ENCODE measurements at places on chromosomes 4 and X.
A peak's percentile ranks its signal among the peaks of the same experiment; 100 is the strongest.

DNA sequence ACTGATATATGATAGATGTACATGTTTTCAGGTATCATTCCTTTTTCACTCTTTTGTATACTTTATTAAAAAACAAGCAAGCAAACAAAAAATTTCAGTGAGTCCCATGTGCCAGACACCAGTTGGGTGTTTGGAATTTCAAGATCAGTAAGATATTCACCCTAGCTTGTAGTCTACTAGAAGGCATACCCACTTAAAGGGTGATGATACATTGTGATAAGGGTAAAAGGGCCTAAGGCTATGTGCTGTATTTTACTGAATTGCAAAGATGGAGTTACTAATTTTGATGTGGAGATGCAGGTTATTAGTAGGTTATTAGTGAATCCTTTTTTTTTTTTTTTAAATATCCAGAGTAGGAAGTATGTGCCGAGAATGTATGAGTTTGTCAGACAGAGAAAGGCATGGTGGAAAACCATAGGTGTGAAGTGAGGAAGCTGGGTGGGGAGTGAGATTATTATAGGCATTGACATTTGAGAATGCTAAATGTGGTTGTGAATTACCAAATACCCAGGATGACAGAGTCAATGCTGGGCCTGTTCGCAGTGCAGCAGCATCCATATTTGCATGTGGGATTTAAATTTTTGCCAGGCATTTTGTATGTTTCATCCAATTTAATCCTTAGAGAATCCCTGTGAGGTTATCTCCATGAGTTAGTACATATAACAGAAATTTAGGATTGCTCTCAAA is 10.1 kb downstream of the STIM2 start:
- ATAC-seq, result no peak

- ATAC-seq, result no peak
These were observed 524.7 kb downstream of the SPRY1 start for GRCh38 chr4:123921339-123921738.

DNA sequence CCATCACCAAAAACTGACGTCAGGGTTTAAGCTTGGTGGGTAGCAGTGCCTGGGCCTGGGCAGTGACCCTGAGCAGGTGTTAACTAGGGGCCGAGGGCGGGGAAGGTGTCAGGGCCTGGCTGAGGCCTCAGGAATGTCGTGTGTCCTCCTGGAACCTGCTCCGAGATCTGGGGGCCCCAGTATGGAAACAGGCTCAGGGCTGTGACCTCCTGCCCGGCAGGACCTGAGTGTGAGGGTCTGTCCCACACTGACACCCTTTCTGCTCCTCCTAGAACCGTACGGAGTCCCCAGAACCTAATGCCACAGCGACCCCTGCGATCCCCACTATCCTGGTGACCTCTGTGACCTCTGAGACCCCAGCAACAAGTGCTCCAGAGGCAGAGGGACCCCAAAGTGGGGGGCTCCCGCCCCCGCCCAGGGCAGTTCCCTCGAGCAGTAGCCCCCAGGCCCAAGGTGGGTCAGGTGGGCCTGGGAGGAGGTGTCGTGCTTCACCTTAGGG is 741 bp downstream of the HGFAC start:
- ATAC-seq, result no peak

DNA sequence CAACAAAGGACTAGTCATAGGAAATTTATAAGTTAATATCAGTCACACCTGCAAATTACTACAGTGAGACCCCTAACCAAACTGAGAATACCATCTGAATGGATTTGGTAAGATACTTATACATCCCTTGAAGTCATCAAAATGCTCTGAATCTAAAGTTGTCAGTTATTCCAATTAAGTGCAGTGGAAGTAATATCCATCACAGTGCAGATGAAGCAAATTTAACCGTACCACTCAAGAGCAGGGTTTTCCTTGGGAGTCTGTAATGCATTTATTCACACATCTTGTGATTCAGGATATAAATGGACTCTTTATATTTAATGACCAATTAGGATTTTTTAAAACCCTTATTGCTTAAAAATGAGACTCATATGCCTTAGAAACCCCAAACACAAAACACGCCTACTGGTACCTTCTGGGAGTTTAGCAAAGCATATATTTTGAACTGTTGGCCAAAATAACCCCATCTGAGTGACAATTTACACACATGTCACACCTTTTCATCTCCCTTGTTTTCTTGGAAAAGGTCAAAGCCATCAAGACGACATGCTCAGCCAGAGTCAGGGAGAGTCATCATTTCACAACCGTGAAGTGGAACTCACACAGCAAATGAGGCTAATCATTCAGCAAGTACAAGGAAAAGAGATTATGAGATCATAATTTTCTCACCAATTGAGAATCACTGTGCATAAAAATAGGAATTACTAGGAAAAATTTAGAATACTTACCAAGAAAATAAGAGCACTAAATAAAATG is 303.7 kb downstream of the HNRNPD start:
- ATAC-seq, result no peak

GRCh38 chr4:150337734-150338133 is 244.2 kb upstream of the MAB21L2 start:
- no peak for ATAC-seq

DNA sequence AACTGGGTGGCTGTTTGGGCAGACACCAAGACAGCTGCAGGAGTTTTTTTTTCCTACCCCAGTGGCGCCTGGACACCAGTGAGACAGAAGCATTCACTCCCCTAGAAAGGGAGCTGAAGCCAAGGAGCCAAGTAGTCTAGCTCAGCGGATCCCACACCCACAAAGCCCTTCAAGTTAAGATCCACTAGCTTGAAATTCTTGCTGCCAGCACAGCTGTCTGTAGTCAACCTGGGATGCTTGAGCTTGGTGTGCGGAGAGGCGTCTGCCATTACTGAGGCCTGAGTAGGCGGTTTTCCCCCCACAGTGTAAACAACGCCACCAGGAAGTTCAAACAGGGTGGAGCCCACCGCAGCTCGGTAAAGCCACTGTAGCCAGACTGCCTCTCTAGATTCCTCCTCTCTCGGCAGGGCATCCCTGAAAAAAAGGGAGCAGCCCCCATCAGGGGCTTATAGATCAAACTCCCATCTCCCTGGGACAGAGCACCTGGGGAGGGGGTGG is 171.4 kb downstream of the ARHGEF9 start:
- no peak for ATAC-seq

DNA sequence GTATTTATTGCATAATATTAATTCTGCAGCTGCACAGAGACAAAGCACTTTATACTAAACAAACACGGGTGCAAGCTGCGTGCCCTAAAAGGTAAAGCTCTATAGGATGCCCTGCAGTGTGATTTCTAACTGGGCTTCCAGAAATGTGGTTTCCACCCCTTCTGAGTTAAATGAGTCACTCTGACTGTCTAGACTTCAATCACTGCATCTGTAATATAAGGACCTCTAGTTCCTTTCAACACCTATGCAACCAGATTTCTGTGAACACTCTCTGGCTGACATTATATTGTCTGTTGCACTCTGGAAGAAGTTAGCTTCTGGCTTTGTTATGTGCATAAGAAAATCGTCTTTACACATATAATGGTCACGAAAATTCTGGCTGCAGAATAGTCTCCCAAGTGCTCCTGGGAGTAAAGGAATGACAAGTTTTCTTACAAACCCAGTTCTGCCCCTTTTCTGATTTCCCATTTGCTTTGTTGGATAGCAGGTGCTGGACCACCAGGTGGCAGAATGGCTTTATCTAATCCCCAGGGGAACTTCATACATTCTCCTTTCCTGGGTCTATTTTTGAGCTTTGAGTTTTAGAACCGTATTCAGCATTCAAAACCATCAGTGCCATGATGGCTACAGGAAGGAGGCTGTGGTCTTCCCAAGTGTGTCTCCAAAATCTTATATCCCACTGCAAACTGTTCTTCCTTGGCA is 842.2 kb downstream of the STIM2 start:
- no peak for ATAC-seq

GRCh38 chr4:41722181-41722580 is 26.3 kb downstream of the PHOX2B start:
- no peak for ATAC-seq

- no peak for ATAC-seq
These were observed 131.8 kb upstream of the NKX1-1 start for GRCh38 chr4:1538096-1538410.

- no peak for ATAC-seq
These were observed 29.0 kb downstream of the DDX60L start for GRCh38 chr4:168451331-168451730.

DNA sequence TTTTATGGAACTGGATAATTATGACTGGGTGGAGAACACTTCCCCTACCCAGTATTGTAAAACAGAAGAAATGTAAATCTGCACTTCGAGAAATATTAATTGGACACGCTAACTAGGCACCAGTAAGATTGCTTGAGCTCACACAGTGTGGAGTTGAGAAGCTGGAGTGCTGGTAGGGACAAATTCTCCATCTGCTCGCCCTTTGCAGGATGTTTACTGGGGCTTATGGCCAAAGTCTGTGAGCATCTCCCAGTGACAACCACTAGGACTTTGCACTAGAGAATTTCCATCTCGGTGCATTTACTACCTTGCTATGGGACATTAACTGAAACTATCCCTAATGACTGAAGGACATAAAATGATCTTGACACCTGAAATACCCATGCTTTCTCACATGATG is 33.7 kb upstream of the GPR34 start:
- no peak for ATAC-seq

- peak; percentile 3 for ATAC-seq
These were observed 537 bp downstream of the RBM10 start for GRCh38 chrX:47145395-47146120.

DNA sequence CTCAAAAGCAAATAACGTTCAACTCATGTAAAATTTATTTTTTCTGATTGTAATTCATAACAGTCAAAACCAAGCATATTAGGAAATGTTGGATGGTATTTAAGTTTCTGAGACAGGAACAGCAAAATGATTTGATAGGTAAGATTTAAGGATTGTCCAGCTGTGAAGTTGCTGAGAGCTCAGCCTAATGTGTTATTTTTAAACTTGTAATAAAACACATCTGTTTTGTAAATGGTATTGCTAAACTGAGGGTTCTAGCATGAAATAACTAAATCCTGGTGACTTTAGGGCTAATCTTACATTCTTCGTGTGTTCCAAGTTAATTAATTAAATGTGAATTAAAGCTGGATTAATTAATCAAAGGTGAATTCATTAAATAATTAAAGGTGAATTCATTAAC is 13.3 kb downstream of the TLR10 start:
- no peak for ATAC-seq

GRCh38 chr4:5463936-5464650 is 244.3 kb downstream of the EVC2 start:
- no peak for ATAC-seq
